ENCODE measurements at places on chromosomes 6 and 20. TPM values are rescaled to one million over a fixed set of nuclear protein-coding genes. Genes with fewer than 3 reads are reported as not detected.

Gene GPX5
- total RNA-seq = not detected

Gene COL19A1
- total RNA-seq = 1.4 TPM

Gene ARMC2
- 11.5 TPM for total RNA-seq

Gene CCN6
- not detected for total RNA-seq

Gene PAK5
- not detected for total RNA-seq

Gene LY6G6F
- not detected for total RNA-seq

Gene RGL2
- total RNA-seq = 59.4 TPM

Gene TCF19
- 5.6 TPM for total RNA-seq

Gene DLL1
- total RNA-seq = 15.3 TPM

Gene C20orf141
- total RNA-seq = not detected

Gene SULF2
- 35.1 TPM for total RNA-seq

Gene LGSN
- total RNA-seq = not detected

Gene FAM184A
- 2.2 TPM for total RNA-seq

- DNase-seq = no peak
Observed at GRCh38 chr6:169802790-169803189, 51.4 kb downstream of the ERMARD start.

- no peak for DNase-seq
Observed at GRCh38 chr6:135187372-135187771, 6.3 kb downstream of the MYB start.

GRCh38 chr6:154683756-154684523 lies 49.3 kb upstream of the SCAF8 start:
- no peak for DNase-seq

GRCh38 chr6:29892696-29893095 lies 49.6 kb upstream of the HLA-A start:
- DNase-seq = no peak

DNA sequence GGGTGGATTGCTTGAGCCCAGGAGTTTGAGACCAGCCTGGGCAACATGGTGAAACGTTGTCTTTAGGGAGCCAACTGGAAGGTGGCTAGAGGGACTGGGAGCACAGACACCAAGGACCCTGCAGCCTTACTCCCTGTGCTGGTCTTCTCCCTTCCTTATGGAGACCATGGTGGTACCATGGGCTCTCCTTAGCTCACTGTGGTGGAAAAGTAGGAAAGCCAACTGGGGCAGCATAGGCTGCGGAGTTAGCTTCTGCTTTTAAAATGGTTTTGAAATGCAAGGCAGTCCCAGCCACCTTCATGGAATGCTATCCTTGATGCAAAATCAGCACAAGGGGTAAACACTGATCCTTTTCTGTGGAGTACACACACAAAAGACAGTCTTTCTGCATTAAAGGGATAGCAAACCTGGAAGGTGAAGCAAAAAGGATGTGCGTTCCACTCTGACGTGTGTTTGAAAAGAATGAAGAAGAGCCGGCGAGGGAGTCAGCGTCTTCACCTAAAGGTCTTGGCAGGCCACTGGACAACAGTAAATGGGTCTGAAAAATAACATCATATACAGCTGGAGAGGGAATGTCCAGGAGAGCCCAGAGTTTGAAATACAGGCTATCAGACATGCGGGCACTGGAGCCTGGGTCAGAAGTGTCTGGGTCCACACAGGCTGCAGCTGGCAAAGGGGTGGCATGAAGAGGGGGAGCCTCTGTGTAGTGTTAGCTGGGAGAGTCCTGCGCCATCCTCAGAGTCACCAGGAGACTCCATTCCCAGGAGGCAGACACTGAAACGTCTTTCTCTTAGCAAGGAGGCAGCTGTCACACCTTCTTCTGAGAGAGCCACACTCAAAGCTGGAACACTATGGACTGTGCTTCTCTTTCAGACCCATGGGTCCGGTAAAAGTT lies 58.5 kb downstream of the GPR6 start:
- no peak for DNase-seq

DNA sequence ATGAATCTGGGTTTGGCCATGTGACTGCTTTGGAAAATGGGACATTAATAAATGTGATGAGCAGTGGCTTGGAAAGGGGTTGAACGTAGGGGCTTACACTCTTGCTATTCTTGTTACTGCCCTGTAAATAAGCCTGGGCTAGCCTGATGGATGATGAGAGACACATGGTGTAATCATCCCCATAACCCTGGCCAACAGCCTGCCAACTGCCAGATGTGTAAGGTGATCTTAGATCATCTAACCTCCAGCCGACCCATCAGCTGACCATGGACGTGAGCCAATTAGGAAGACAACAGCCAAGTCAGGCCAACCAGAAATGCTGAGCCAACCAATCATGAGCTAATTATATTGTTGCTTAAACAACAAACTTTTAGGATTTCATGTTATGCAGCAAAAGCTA lies 25.2 kb downstream of the FBXO30 start:
- no peak for DNase-seq

DNA sequence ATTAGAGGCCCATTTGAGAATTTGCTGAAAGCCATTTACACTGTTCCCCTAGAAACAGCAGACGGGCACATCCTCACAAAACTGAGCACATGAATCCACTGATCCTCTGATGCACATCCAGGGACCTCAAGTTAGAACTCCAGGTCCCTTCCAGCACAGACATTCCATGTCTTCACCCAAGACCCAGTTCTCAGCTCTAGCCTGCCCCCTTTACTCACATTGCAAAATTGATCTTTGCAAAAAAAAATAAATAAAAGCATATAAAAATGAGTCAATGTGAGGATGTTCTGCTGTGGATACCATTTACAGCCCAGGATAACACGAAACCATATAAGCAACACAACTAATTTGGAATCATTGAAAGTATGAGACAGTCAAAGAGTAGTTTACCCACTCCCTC lies 458.2 kb upstream of the JARID2 start:
- no peak for DNase-seq

DNA sequence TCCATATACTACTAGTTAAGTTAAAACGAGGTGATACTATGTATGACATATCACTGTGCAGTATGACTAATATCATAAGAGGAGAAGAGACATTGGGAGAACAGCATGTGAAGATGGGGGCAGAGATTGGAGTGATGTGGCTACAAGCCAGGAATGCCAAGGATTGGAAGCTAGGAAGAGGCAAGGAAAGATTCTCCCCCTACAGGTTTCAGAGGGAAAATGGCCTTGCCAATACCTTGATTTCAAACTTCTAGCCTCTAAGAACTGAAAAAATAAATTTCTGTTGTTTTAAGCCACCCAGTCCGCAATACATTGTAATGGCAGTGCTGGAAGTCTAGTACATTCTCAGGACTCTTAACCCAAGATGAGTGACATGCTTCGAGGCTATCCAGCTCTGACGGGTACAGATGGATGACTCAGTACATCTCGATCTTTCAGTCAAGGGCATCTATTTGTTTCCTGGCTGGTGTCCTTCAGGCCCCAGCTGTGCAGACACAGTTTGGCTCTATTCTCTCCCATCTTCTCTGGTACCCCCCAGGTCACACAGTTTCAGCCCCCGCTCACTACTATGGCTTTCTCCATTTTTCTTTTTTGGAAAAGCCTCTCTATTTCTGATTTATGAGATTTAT lies 55.5 kb upstream of the THEMIS start:
- DNase-seq = no peak

DNA sequence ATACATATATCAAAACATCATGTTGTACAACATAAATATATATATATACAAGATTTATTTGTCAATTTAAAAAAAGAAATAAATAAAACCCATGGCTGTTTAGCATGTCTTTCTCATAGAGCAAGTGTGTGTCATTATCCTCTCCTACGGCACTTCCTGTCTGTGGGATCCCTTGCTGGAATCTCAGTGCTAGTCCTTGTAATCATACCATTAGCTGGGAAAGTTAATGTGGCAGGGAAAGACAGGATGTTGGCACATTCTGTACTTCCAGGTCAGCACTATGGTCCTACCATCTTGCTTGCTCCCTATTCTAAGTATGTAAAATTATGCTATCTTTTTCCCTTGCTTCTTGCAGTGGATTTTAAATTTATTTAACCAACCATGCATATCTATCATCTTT lies 9.5 kb upstream of the SLC17A3 start:
- no peak for DNase-seq

DNA sequence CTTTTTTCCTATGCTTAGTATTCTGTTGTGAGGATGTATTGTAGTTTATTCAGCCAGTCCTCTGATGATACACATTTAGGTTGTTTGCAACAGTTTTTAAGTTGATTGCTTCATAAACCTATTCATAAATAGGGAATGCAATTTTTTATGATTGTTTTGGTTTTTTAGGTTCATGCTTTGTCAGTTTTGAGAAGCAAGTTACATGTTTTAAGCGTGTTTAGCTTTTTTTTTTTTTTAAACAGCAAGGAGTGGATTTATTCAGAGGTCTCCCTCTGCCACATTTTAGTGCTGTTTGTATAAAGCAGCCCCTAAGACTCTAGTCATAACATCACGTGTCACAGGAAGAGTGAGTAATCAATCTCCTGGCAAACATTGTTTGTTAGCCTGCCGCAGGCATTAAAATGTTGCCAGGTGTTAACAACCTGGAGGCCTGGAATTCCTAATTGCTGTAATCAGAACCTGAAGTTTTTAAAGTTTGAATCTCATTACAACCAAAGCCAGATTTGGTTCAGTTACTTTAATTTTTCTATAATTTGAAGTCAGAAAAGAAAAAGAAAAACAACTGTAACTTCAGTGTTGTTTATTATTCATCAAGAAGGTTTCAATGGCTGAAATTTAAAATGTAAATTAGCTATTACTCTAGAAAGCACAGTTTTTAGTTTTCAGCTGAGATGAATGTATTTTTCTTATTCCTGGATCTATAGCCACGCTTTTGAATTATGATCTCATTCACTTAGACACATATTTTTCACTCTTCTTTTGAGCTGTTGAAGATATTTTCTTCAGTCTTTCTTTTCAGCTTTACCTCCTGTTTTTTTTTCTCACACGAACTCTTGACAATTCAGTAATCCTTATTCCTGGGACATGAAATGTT lies 59.2 kb downstream of the KCNS1 start:
- no peak for DNase-seq

- no peak for DNase-seq
Observed at GRCh38 chr6:38723783-38724182, 8.7 kb downstream of the DNAH8 start.

- DNase-seq = no peak
Observed at GRCh38 chr20:31788578-31788977, 30.6 kb upstream of the MYLK2 start.

DNA sequence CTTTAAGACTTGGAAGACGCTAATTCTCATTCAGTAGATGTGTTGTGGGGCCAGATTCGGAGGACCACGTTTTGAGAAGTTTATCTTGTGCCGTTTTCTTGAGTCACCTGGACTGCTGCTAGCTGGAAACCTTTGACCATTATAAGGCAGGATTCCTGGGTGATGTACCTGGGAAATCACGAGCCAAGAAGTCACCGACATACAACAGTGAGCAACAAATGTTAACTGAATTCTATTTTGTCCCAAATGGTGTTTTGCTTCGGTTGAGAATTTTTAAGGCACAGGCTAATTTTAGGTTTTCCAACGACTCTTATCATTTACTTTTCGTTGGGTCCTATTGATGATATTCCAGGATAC lies 93.4 kb upstream of the BTN3A2 start:
- no peak for DNase-seq

DNA sequence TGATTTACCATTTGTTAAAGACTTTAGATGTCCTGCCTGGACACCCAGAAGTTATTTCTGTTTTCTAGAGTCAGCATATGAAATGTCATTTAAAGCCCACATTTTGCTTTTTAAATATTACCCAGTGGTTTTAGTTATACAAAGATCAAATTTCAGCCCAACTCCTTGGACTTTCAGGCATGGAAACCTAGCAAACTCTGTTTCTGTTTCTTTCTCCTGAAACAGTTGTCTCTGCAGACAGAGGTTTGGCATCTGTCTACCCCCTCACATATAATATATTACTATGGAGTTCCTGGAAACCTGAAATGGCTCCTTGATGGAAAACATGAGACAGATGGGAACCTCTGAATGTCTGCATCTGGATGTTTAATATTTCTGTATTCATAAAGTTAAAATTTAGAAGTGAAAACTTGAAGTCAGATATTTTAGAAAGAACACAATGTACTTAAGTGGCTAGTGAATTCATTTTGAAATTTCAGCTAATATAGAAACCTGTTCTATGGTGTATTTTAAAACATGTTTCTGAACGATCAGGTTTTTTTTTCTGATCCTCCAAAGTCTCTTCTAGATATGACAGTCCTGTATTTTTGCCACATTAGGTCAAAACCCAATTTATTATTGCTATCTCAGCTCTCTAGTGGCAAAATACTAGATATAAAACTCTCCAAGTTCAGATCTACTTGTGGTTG lies 743.3 kb downstream of the CD109 start:
- no peak for DNase-seq

DNA sequence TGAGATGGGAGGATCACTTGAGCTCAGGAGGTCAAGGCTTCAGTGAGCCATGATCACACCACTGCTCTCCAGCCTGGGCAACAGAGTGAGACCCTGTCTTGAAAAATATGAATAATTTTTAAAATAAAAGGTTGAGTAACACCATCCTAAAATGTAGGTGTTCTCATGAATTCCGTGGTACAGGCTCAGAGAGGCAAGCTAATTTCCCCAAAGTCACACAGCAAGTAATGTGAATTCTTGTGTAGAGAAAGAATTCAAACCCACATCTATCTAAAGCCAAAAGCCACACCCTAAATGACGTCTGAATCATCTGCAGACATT lies 80.5 kb downstream of the ZNF217 start:
- DNase-seq = no peak

GRCh38 chr20:40583205-40583604 lies 105.8 kb downstream of the MAFB start:
- peak; percentile 37 for DNase-seq

- peak; percentile 69 for DNase-seq
Observed at GRCh38 chr6:33191383-33192104, 723 bp downstream of the COL11A2 start.

- DNase-seq = peak; percentile 46
Observed at GRCh38 chr6:166460473-166461437, 78.0 kb upstream of the MPC1 start.

DNA sequence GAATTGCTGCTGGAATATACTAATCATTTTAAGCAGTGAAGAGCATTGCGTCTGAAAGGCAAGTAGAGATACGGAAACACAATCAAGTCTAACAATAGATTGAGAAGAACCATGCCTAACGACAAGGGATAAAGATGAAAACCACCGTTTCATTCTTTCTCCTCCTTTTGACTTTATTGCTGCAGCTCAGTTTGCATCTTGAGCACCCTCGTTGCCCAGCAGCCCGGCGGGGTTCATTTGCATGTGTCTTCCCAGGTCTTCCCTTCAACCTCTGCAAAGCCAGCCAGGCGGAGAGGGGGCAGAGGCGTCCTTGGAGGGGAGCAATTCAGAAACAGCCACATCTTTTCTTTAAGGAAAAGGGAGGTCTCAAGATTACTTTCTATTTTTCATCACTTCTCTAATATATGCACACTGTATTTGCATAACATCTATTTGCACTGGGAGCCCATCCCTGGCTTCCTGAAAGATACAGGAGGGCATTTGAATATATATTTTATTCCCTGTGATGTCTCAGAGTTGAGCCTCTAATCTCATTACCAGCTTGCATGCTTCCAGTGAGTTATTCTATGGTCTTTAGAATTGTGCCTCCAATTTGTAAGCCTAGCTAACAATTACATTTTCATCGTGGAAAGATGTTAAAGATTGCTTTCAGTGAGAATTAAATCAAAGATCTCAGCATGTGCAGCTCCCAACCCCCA lies 18.7 kb upstream of the PXDC1 start:
- no peak for DNase-seq
